Fibroblast of skin of right biceps (primary cell): ENCODE measurements at places on chromosomes 4 and X.

GRCh38 chr4:62133101-62133897 lies 933.2 kb downstream of the ADGRL3 start:
- DNase-seq = no peak

- no peak for DNase-seq
Measured at GRCh38 chrX:152044383-152044782, 69.9 kb upstream of the GABRE start.

DNA sequence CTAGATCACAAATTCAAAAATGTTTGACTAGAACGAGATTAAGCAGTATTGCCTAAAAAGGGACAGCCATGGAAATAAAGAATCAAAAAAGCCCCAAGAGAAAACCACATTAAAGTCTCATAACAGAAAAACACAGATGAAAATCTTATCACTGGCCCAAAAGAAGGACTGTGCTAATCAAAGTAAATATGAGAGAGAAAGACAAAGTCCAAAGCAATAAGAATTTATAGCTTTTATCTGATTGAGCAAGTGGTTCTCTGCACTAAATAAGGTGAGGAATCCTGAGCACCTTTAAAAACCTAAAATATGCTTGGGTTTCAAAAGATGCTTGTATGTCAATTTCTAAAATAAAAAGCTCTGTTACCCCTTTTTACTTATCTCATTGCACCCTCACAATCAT lies 409.3 kb downstream of the GASK1B start:
- DNase-seq = no peak

DNA sequence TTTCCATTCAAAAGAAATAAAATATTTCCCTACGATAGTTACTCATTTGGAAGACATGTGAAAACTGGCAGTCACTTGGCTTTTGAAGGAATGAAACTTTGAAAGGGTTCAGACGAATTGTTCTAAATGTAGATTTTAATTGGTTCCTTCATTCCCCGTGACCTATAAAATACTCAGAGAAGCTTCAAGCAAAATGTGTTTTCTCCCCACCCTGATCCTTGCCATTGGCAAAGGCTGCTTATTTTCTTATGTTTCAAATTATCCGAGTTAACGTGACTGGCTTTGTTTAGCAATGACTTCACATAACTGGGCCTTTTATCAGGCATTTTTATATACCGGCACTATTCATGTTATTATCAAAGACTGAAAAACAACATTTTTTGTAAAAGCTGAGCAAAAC lies 204.1 kb upstream of the NEIL3 start:
- DNase-seq = peak; percentile 31

- DNase-seq = peak; percentile 74
Measured at GRCh38 chr4:169810325-169811323, 52.9 kb upstream of the HPF1 start.

DNA sequence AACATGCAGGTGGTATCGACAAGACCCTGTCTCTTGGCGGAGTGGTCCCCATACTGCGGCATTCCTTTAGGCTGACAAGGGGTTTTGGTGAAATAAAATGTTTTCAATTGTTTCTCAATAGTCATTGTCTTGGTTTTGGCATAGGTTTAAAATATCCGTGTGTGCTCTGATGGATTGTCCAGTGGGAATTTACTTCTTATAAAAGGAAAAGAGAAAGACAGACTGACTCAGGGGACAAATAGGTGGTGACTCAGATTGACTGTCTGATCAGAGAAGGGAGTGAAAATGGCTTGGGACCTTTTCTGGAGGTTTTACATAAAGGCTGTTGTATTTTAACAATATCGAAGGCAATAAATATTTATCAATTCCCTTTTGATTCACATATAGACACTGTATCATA lies 129.8 kb downstream of the SORBS2 start:
- peak; percentile 79 for DNase-seq

- DNase-seq = no peak
Measured at GRCh38 chr4:182091128-182091527, 152.1 kb upstream of the TENM3 start.

DNA sequence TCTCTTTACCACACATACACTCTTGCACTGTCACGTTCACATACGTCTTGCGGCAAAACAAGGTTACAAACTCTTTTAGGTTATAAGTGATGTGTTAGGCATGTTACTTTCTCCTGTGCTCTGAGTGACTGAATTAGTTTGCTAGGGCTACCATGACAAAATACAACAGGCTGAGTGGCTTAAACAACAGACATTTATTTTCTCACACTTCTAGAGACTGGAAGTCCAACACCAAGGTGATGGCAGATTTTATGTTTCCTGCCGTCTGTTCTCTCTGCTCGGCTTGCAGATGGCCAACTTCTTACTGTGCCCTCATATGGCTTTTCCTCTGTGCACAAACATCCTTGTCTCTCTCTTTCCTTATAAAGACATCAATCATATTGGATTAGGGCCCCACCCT lies 1224.3 kb upstream of the TENM3 start:
- no peak for DNase-seq

DNA sequence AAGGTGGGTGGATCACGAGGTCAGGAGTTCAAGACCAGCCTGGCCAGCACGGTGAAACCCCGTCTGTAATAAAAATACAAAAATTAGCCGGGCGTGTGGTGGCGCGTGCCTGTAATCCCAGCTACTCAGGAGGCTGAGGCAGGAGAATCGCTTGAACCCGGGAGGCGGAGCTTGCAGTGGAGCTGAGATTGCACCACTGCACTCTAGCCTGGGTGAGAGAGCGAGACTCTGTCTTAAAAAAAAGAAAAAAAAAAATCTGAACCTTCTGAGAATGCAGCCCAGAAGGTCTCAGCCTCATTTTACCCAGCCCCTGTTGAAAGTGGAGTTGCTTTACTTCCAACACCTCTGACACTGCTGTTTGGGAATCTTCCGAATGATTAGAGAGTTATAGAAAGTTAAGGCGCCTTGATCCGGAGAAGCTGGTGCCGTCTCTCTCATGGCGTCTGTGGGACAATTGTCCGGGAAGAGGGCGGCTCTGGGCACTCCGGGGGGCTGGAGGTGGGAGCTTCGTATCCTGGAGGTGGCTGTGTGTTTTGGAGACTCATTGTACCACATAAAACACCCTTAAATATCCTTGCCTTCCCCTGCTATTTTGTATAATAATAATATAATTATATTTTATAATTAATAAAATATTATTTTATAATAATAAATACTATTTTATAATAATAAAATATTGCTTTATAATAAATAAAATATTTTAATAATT lies 92.7 kb upstream of the PPP2R3B start:
- no peak for DNase-seq

DNA sequence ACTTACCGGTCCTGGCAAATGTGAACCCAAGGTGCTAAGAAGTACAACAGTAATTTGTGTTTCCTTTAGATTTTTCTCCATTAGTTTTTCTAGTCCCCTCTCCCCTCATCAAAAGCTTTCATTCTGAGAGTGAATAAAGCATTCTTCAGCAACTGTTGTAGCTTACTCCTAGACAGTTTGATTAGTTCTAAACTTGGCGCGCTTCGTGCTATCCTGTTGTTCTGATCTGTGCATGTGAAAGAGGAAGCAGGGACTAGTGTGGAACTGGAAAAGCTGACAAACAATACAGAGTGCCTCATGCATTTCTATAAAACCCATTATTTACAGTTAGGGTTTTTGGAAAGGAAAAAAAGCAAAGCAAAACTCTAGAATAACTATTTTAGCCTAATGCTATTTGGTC lies 556.9 kb upstream of the SLIT2 start:
- no peak for DNase-seq

DNA sequence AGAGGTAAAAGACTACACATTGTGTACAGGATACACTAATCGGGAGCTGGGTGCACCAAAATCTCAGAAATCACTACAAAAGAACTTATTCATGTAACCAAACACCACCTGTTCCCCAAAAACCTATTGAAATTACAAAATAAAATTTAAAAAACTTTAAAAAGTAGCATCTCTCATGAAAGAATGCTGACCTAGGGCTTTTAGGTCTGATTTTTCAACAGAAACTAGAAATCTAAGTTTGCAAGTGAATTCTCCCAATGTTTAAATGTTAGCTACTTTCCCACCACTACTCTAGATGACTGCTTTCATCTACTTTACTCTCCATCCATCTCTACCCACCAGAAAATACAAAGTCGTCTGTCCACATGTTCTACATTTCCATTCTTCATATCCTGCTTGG lies 1447.7 kb downstream of the RPA4 start:
- no peak for DNase-seq

DNA sequence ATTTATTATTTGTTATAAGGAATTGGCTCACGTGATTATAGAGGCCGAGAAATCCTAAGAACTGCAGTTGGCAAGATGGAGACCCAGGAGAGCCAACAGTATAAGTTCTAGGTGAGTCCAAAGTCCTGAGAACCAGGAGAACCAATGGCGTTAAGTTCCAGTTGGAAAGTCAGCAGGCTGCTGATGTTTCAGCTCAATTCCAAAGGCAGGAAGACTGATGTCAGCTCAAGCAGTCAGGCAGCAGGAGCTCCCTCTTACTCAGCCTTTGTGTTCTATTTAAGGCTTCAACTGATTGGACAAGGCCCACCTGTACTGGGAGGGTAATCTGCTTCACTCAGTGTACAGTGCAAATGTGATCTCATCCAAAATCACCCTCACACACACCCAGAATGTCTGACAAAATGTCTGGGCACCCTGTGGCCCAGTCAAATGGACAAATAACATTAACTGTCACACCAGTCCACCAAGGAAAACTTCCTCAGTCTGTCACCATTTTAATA lies 30.8 kb upstream of the TBL1X start:
- DNase-seq = no peak

GRCh38 chrX:23403849-23404248 lies 69.2 kb downstream of the PTCHD1 start:
- no peak for DNase-seq

DNA sequence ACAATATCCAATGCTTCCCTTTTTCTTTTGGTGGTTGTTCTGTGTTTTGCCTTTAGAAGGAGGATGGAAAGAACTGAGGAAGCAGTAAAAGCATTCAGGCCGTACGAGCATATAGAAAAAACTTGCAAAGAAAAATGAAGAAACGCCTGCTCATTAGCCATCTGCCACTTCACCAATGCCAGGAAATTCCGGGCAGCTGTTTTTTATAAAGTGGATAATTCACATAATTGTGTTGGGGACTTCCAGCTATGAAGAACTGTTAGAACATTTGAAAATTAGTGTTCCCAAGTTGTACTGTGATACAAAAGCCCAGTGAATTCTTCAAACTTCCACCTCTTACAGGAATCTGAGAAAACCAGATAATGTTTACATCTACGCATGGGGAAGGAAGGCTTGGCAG lies 11.7 kb downstream of the RELL1 start:
- no peak for DNase-seq

- DNase-seq = no peak
Measured at GRCh38 chrX:71144651-71145050, at the start of gene NLGN3. Gene NLGN3, plus strand, starts transcription at chrX:71144841. Its CDS starts 2,909 bp downstream, at chrX:71147750.

DNA sequence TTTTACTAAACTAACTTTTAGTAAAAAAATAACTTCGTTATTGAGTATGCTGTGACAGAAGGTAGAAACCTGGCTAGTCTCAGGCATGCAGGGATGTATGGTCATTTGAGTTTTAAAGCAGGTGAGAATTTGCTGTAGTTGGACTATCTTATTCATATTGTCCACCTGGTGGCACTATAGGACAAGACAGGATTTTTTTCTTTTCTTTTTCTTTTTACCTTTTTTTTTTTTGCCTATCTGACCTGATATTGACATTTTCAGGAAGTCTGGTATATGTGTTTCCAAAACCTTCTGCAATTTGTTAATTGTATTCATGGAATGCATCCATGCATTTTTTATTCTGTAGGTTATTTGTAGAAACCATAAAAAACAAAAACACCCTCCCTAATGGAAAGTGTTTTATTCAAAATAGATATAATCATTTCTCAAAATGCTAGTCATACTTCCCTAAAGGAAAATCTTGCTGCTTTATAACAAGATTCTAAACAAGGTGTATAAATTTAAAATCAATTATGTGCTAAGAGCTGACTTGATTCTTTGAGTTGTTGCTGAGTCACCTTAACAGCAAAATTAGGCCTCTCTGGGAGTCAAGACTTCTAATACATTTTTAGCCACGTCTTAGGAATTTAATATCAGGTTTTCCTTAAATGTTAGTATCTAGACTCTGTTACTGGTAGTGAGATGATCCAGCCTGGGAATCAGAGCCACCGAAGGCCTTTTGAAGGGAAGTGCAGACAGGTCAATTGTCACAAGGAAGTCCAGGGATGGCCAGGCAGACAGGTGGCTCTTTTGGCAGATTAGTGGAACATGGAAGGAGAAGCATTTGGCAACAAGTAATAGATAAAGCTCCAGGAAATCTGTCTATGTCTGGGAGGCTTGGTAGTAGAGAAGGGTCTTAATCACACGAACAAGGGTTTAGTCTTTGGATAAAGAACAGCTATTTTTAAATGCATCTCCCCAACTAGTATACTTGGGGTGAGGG lies 201.3 kb upstream of the GNPDA2 start:
- peak; percentile 13 for DNase-seq

DNA sequence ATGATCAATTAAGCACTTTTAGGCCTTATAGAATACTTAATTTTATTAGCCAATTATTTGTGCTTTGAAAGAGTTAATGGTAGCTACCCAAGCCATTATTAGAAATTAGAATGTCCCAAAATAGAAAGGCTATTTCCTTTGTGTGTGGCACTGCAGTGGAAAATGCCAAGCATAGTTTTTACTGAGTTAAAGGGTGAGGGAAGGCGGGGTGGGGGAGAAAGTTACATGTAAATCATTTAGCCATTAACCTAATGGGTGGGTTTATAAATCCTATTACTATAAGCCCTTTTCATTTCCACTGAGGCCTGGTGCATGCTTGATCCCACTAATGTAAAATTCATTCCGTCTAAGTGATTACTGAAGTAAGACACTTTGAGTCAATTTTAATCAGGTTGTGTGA lies 105.8 kb downstream of the POLA1 start:
- DNase-seq = no peak

GRCh38 chr4:11397819-11398610 lies 30.7 kb downstream of the HS3ST1 start:
- no peak for DNase-seq

- peak; percentile 43 for DNase-seq
Measured at GRCh38 chrX:150363561-150364346, 637 bp downstream of the MAMLD1 start.

- DNase-seq = no peak
Measured at GRCh38 chrX:103092942-103093341, at the start of gene NXF3. Gene NXF3, minus strand, starts transcription at chrX:103093143. Its CDS starts 120 bp downstream, at chrX:103093023.

- no peak for DNase-seq
Measured at GRCh38 chr4:55668449-55668848, 32.4 kb upstream of the NMU start.

DNA sequence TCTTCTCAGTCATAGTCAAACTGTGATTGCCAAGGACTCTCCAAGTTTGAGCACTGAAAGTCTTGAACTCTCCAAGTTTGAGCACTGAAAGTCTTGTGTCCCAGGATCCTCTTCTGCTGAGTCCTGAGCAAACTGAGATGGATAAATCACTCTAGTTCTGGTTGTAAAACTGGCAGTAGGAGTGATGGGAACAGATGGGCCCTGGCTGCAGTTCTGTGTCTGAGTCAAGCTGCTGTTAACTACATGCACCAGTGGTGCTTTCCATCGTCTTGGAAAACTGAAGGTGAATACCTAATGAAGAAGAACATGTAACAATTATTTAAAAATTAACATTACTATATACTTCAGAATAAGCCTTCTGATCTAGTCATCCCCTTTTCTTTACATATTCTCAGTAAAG lies 27.6 kb upstream of the KCNIP4 start:
- DNase-seq = no peak

GRCh38 chr4:185796176-185796575 lies 15.8 kb downstream of the SORBS2 start:
- DNase-seq = peak; percentile 34

GRCh38 chr4:91111556-91111955 lies 984.4 kb downstream of the CCSER1 start:
- no peak for DNase-seq
